ENCODE measurements at places on chromosomes 16 and 17. TPM values are rescaled to one million over a fixed set of nuclear protein-coding genes. Genes with fewer than 3 reads are reported as not detected.

Gene SPAG5
- 2.2 TPM for total RNA-seq

Gene KRT34
- total RNA-seq, result not detected

Gene ATP6V0C
- 119 TPM for total RNA-seq

Gene GTF3C1
- total RNA-seq, result 57.4 TPM

Gene PSMD11
- total RNA-seq, result 59.6 TPM

Gene RPS6KB1
- 40.9 TPM for total RNA-seq

Gene P2RX5
- 1.3 TPM for total RNA-seq

Gene ITGA3
- 150 TPM for total RNA-seq

Gene ARHGAP23
- total RNA-seq, result 110 TPM

Gene UTS2R
- not detected for total RNA-seq

Gene TRPV3
- total RNA-seq, result 0.49 TPM

Gene NOS2
- 0.16 TPM for total RNA-seq

Gene LRRC37A
- total RNA-seq, result 5.1 TPM

Gene TERB1
- not detected for total RNA-seq

Gene SPEM3
- not detected for total RNA-seq

Gene CD300H
- not detected for total RNA-seq

Gene SHISA6
- total RNA-seq, result 0.13 TPM

Gene PTX4
- total RNA-seq, result 0.26 TPM

Gene GNG13
- total RNA-seq, result not detected

Gene NOD2
- 3.7 TPM for total RNA-seq

Gene DPEP1
- not detected for total RNA-seq

Gene UNC45B
- total RNA-seq, result not detected

Gene TMED6
- total RNA-seq, result 1.1 TPM

Gene KRTAP3-3
- not detected for total RNA-seq
